NCI-H1436 (cell line): ENCODE measurements at places on chromosomes 6 and 20.

DNA sequence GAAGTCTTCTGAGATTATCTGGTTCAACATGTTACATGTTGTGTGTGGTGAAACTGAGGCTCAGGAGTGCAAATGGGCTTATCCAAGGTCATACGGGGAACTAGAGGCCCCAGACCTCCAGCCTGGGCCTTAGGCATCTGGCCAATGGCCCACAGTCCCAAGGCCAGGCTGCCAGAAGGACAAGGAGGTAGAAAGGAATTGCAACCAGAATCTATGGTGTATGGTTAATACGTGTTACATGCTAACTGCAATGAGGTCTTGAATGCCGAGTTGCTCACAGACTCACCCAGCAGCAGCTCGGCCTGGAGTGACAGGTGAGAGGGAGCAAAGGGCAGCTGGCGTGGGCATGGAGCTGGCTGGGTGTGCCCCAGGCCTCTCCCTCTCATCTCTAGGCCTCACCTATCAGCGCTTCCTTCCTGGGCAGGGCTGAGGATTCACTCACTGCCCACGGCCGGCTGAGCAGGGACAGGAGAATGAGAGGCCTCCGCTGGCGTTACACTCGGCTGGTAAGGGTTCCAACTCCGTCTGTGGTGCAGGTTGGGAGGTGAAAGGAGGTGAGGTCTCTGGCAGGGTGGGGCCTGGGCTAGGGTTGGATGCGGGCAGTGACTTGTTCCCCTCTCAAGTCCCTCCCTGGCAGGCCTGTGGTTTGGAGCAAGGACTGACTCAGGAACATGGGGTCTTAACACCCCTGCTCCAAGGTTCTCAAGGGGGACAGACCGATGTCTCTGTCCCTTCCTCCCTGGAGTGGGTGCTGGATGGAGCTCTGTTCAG is at the start of gene TLDC2:
TLDC2 (plus strand) TSS at position 437 of the 771 bp plus-strand sequence; CDS start at position 474, 37 bp downstream.
- no peak for DNase-seq

GRCh38 chr6:11218538-11219399 is 13.7 kb downstream of the NEDD9 start:
- no peak for DNase-seq

DNA sequence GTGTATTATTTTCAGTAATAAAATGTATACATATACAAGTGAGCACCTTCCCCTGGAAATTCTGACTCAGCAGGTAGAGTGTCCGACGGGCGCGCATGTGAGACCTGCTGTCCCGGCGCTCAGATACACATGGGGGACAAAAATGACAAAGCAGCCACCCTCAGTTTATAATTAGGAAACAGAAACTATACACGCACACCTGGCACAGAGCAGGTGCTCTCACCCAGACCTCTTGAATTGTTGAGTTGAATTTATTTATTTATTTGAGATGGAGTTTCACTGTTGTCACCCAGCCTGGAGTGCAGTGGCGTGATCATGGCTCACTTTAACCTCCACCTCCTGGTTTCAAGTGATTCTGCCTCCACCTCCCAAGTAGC is 180.4 kb downstream of the ZDHHC14 start:
- peak; percentile 46 for DNase-seq

GRCh38 chr6:28251661-28252008 is 434 bp downstream of the ZKSCAN4 start:
- DNase-seq: no peak

- peak; percentile 29 for DNase-seq
These were observed 590.9 kb upstream of the CITED2 start for GRCh38 chr6:139965393-139965792.

GRCh38 chr6:118263921-118264486 is 284.1 kb upstream of the PLN start:
- DNase-seq: no peak

DNA sequence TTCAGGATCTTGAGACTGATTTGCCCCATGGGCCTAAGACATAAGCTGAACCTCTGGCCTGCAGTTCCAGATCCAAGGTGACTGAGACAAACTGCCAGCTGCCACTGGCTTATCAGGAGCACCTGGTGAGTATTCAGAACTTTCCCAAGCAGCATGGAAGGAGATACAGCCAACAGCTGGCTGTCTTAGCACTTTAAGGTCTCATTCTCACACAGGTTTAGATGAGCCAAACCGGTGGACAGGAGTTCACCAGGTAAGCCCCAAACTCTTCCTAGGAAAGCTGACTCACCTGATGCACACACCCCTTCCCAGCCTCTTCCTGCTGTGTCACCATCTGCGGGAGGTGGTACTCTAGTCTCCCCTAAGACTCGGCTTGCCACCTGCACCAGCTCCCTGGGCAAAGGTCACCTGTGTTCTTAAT is at the start of gene BANF2:
BANF2 (plus strand) TSS at position 36 of the 421 bp plus-strand sequence. CDS start 25,060 bp downstream, outside the sequence.
- DNase-seq: no peak

GRCh38 chr6:2796861-2797260 is 31.7 kb downstream of the WRNIP1 start:
- no peak for DNase-seq

- no peak for DNase-seq
These were observed 166.2 kb downstream of the TRIM27 start for GRCh38 chr6:28757429-28758045.

DNA sequence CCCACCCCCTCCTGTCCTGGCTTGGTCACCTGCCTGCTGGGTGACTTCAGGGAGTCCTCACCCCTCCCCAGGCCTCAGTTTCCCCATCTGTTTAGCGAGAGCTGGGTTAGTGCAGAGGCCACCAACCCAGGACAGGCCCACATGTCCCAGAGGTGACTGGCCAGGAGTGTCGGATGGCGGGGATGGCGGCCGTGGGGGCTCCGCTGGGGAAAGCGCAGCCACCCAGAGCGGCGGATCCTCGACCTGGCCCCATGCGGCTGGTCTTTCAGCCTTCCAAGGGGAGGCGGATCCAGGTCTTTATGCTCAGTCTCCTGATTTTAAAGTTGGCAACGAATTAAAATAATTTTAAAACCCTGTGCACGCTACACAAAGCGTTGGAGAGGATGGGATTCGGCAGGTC is 31.0 kb upstream of the GATA5 start:
- no peak for DNase-seq

- no peak for DNase-seq
These were observed 23.5 kb downstream of the RUNX2 start for GRCh38 chr6:45351667-45352066.

DNA sequence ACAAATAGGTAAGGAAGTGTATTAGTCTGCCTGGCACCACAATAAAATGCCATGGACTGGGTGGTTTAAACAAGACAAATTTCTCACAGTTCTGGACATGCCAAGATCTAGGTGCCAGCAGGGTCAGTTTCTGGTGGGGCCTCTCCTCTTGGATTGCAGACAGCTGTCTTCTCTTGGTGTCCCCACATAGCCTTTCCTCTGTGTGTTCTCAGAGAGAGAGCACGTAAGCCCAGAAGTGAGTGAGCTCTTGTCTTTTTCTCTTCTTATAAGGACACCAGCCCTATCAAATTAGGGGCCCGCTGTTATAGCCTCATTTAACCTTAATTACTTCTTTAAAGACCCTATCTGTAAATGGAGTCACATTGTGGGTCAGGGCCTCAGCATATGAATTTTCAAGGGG is 28.3 kb downstream of the SMPDL3A start:
- peak; percentile 33 for DNase-seq
